ENCODE measurements at places on chromosomes 1 and 21. TPM values are rescaled to one million over a fixed set of nuclear protein-coding genes. Genes with fewer than 3 reads are reported as not detected.

Gene FCGR3B
- total RNA-seq: not detected

Gene ERG
- not detected for total RNA-seq

Gene ZNF648
- not detected for total RNA-seq

Gene CHRM3
- total RNA-seq: not detected

Gene SIM2
- total RNA-seq: 1.9 TPM

- H3K27me3 ChIP-seq: no peaks in the 10 kb centered on the region
- H3K36me3 ChIP-seq: no peaks in the 10 kb centered on the region
- no peak overlapping the region for H3K27ac ChIP-seq
Observed at GRCh38 chr1:147851149-147851548, 51.4 kb upstream of the GJA8 start.

DNA sequence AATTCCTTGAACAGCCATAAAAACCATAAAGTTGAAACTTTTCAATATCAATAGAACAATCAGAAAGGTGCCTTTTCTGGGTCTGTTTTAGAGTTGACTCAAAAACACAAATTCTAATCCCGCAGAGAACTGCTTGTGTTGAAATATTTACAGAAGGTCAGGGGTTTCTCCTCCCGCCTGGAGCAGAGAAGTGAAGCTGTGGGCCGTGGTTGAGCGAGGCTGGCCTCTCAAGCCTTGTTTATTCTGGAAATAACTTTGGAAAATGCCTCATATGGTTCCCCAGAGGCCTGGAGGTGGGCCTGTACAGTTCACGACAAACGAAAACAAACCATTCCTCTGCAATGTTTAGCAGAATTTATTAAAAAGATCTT, 90.8 kb upstream of the ERRFI1 start:
- H3K27me3 ChIP-seq: no peaks in the 10 kb centered on the region
- H3K4me1 ChIP-seq: peaks cover 35% of the 10 kb centered on the region
- H3K27ac ChIP-seq: peak overlapping the region; percentile 90

DNA sequence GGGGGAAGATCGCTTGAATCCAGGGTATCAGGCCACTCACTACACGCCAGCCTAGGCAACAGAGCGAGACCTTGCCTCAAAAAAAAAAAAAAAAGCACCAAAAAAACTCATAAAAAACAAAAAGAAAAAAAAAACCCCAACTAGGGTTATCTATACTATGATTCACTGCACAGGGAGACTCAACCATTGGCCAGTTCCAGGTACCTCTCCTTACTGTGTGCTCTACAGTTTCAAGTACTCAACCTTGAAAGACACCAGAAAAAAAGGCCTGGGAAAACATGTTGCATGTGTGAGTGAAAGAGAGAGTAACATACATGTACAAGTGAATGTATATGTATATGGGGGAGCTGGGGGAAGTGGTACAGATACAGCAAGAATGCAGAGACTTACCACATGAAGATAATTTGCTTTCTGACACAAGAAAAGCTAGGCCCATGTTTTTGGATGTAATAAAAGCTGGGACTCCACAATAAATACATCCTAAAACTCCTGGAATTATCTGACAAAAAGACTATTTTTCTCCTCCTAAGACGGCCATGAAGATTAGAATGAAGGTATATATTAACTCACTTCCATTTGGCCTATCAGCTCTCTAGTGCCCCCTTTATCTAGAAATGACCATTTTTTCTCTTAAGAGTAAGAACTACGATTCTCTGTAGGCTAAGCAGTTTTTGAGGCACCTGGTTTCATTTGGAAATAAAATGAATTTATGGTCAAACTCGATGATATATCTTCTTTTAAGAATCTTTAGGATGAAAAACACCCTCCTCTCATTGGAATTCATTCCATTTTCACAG, 52.2 kb downstream of the SLC27A3 start:
- H3K27ac ChIP-seq: no peak overlapping the region
- no peak overlapping the region for H3K4me3 ChIP-seq
- no peaks in the 10 kb centered on the region for H3K4me1 ChIP-seq
- DNase-seq: no peak

DNA sequence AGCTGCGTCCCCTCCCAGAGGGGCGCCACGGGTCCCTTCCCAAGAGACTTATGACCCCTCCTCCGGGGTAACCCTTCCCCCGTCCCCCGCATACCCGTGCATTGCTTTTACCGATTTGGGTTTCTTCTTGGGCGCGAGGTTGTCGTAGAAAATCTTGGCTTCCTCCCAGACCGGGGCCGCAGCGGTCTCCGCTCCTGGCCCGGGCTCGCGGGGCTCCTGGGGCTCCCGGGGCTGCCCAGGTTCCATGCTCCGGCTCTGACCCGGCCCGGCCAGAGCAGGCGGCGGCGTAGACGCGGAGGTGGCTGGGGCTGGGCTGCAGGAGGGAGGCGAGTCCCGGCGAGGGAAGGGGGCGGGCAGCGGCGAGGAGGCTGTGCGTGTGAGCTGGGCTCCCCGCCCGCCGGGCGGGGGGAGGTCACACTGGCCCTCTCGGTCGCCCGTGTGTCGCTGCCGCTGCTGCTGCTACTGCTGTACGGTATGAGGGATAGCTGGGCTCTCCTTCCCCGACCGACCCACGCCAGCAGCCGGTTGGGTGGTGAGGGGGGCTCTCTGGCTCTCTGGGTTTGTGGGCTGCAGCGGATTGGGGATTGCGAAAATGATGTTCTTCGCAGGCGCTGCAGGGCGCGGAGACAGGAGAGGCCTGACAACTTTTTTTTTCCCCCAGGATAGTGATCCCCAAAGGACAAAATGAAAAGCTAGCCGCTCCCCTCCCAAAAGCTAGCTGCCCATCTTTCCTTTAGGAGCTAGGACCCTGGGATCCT, at the start of gene NT5C1A:
NT5C1A (minus strand) TSS at position 315 of the 758 bp plus-strand sequence; CDS start at position 246, 69 bp downstream.
- H3K4me1 ChIP-seq: no peaks in the 10 kb centered on the region
- peak within 1 kb of the TSS; percentile 29 for H3K4me3 ChIP-seq
- peaks cover 76% of the 10 kb centered on the region for H3K27me3 ChIP-seq
- H3K36me3 ChIP-seq: no peaks in the 10 kb centered on the region
- H3K27ac ChIP-seq: no peak within 1 kb of the TSS

DNA sequence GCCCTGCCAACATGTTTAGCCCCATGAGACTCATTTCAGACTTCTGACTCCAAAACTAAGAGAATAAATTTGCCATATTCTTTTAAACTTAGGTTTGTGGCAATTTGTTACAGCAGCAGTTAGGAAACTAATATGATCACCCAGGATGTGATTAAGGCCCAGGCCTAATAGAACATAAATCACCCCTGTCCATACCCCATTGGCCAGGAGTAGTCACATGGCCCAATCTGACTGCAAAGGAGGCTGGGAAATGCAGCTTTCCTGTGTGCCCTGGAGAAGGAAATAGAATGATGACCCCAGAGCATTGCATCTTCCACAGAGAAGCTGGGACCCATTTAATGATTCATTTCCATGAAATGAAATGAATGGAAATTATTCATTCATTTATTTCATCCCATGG, 100.4 kb upstream of the KLHDC7A start:
- H3K27ac ChIP-seq: no peak overlapping the region
- H3K4me1 ChIP-seq: no peaks in the 10 kb centered on the region
- no peak for DNase-seq
- no peak overlapping the region for H3K4me3 ChIP-seq
- no peaks in the 10 kb centered on the region for H3K27me3 ChIP-seq

GRCh38 chr1:107785496-107786202, 179.3 kb downstream of the VAV3 start:
- H3K36me3 ChIP-seq: no peaks in the 10 kb centered on the region
- H3K4me3 ChIP-seq: no peak overlapping the region
- DNase-seq: no peak

DNA sequence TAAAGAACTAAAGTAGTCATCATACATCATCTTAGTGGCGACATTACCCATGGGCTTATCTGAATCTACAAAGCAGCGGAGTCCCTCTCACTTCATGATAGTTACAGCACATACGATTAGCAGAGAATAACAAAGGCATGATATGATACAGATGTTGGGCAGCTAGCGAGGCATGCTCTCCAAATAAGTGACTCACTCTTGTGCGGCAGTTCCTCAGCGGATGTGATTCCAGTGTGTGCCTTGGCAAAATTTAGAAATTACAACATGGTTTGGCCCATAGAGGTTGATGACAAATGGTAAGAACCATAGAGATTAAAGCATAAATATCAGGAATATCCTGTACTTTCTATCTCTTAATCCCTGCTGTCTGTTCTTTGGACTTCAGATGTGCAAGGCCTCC, 48.1 kb upstream of the PAXBP1 start:
- H3K4me3 ChIP-seq: no peak overlapping the region
- no peaks in the 10 kb centered on the region for H3K36me3 ChIP-seq
- DNase-seq: peak; percentile 87
- no peak overlapping the region for H3K27ac ChIP-seq

- H3K4me3 ChIP-seq: no peak overlapping the region
- no peak overlapping the region for H3K27ac ChIP-seq
- no peaks in the 10 kb centered on the region for H3K4me1 ChIP-seq
- no peaks in the 10 kb centered on the region for H3K36me3 ChIP-seq
Observed at GRCh38 chr1:118993700-118994026, 5.5 kb upstream of the TBX15 start.

GRCh38 chr21:34959607-34960006, 89.5 kb downstream of the RUNX1 start:
- no peak for DNase-seq
- no peaks in the 10 kb centered on the region for H3K27me3 ChIP-seq
- no peak overlapping the region for H3K27ac ChIP-seq
- no peaks in the 10 kb centered on the region for H3K36me3 ChIP-seq
- no peak overlapping the region for H3K4me3 ChIP-seq
- peaks cover 6% of the 10 kb centered on the region for H3K4me1 ChIP-seq

DNA sequence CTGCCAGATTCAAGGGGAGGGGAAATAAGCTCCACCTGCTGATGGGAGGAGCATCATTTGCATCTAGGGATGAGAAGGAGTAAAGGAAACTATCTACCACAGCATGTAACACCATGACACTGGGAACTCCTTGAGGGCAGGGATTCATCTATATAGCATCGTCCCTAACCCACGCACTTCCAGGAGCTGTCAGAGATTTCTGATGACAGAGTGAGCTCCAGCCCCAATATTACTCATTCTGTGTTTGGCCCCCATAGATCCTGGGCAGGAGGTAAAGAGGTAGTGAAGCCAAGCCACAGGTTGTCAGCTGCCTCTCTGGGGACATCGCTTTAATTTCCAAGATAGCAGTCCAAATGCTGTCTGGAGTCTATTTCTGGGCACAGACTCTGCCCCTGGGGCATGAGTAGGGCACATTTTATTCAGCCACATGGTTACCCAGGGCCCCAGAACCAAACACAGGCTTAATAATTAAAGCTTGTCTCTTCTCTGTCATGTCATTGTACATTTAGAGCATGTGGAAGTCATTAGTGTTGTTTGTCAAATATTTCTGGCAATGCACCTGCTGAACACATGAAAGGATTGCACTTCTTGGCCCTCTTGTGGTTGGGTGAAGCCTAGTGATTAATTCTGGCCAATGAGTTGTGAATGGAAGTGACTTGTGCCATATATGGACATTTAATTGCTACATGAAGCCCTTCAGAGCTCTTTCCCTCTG, 105.9 kb upstream of the POU3F1 start:
- H3K36me3 ChIP-seq: no peaks in the 10 kb centered on the region
- H3K4me1 ChIP-seq: no peaks in the 10 kb centered on the region
- no peak overlapping the region for H3K27ac ChIP-seq
- H3K27me3 ChIP-seq: no peaks in the 10 kb centered on the region
- H3K4me3 ChIP-seq: no peak overlapping the region

DNA sequence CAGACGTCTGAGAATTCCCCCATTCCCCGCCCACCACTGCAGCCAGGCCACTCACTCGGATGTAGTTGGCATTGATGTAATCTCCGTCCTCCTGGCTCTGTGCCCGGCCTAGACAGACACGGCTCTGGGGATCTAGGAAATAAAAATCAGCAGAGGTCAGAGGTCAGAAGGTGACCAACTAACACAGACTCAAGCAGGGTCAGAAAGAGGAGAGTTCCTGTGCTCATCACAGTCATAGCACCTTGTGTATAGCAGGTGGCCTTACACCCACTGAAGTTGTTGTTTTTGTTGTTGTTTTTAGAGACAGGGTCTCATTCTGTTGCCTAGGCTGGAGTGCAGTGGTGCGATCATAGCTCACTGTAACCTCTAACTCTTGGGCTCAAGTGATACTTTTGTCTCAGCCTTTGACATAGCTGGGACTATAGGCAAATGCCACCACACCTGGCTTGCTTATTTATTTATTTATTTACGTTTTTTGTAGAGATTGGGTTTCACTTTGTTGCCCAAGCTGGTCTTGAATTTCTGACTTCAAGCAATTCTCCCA, 4.9 kb downstream of the PTPN7 start:
- H3K27me3 ChIP-seq: peaks cover 25% of the 10 kb centered on the region
- no peak overlapping the region for H3K4me3 ChIP-seq
- no peaks in the 10 kb centered on the region for H3K36me3 ChIP-seq
- peak; percentile 8 for DNase-seq
- H3K27ac ChIP-seq: no peak overlapping the region

GRCh38 chr1:242219298-242219901, 220.5 kb upstream of the MAP1LC3C start:
- no peak overlapping the region for H3K27ac ChIP-seq
- H3K4me3 ChIP-seq: no peak overlapping the region
- no peak for DNase-seq
- no peaks in the 10 kb centered on the region for H3K4me1 ChIP-seq

- no peak overlapping the region for H3K27ac ChIP-seq
- peaks cover 2% of the 10 kb centered on the region for H3K27me3 ChIP-seq
- H3K36me3 ChIP-seq: no peaks in the 10 kb centered on the region
- no peak for DNase-seq
- no peak overlapping the region for H3K4me3 ChIP-seq
- H3K4me1 ChIP-seq: no peaks in the 10 kb centered on the region
Observed at GRCh38 chr1:112790920-112791722, 76.0 kb upstream of the PPM1J start.

GRCh38 chr1:185463011-185463410, 146.0 kb upstream of the IVNS1ABP start:
- H3K4me1 ChIP-seq: 0 out of 2 replicates have a peak, but pooled peaks cover 2% of the 10 kb centered on the region
- H3K27me3 ChIP-seq: peaks cover 5% of the 10 kb centered on the region
- no peak overlapping the region for H3K27ac ChIP-seq
- no peaks in the 10 kb centered on the region for H3K36me3 ChIP-seq
- DNase-seq: no peak

DNA sequence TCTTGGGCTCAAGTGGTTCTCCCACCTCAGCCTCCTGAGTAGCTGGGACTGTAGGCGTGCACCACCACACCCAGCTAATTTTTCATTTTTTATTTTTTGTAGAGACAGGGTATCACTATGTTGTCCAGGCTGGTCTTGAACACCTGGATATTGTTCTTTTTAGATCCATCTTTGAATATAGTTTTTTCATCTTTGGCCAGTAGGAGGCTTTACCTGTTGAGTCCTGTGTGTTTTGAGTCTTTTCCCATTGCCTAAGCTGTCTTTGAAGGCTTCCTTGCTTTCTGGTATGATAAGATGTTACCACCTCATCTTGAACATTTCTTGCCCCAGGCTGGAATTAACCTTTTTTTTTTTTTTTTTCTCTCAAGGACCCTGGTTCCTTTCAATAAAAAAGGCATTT, 387.8 kb upstream of the RUNX1 start:
- H3K4me1 ChIP-seq: no peaks in the 10 kb centered on the region
- no peaks in the 10 kb centered on the region for H3K36me3 ChIP-seq
- no peak overlapping the region for H3K4me3 ChIP-seq
- DNase-seq: no peak
- H3K27me3 ChIP-seq: no peaks in the 10 kb centered on the region
- no peak overlapping the region for H3K27ac ChIP-seq

- H3K27me3 ChIP-seq: no peaks in the 10 kb centered on the region
- peaks cover 7% of the 10 kb centered on the region for H3K4me1 ChIP-seq
- H3K36me3 ChIP-seq: peaks cover 4% of the 10 kb centered on the region
- DNase-seq: no peak
- no peak overlapping the region for H3K4me3 ChIP-seq
- no peak overlapping the region for H3K27ac ChIP-seq
Observed at GRCh38 chr1:156089704-156090103, 7.4 kb upstream of the MEX3A start.

- no peaks in the 10 kb centered on the region for H3K4me1 ChIP-seq
- H3K4me3 ChIP-seq: no peak overlapping the region
- H3K27ac ChIP-seq: no peak overlapping the region
- DNase-seq: no peak
Observed at GRCh38 chr21:44418876-44419230, 36.5 kb upstream of the LRRC3 start.
